Inflammatory macrophage treated with lipopolysaccharide for 1 hour (primary cell): ENCODE measurements at places on chromosomes 5 and 9.
A peak's percentile ranks its signal among the peaks of the same experiment; 100 is the strongest.

DNA sequence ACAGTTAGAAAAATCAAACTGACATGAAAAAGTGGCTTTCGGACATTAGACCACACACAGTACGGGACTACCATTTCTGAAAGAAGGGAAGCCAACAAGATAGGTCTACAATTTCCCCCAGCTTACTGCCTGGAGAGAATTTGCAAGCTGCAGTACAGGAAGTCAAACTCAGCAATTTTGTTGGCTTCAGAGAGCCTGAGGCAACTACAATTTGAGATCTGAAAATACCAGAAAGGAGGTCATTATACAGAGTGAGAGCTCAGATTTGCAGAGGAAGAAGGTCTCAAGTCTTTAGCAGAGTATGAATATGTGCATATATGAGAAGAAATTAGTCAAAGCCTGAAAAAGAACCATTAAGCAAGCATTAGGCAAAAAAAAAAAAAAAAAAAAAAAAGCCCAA is 83.0 kb downstream of the OXCT1 start:
- DNase-seq = no peak

DNA sequence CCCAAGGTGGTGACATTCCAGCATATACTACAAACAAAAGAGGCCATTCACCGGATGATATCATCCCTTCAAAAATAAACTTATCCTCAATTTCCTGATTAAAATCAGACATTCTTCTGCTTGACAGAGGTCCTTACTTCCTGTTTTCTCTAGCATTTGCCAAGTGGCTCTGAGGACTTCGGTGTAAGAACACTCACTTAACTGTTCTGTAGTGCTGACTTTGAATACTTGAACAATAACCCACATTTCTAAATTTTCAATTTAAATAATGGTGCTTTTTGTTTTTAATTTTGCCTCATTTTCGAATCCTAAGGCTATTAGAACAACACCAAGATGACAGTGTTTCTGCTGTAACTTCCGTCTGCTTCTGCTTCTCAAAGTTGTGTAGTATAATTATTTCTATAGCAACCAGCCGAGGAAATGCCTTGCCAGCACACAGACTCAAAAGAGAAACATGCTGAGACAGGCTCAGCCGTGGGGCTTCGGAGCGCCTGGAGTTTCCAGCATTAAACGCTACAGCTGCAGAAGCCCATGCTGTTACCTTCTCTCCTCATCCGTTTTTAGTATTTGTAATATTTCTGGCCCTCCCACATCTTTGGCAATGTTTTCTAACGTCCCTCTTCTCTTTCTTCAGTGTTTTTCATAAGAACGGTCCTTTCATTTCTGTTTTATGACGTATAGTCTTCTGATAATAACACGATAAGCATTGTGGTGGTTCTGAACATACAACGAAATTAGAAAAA is 19.5 kb upstream of the ANXA1 start:
- DNase-seq = peak; percentile 92

DNA sequence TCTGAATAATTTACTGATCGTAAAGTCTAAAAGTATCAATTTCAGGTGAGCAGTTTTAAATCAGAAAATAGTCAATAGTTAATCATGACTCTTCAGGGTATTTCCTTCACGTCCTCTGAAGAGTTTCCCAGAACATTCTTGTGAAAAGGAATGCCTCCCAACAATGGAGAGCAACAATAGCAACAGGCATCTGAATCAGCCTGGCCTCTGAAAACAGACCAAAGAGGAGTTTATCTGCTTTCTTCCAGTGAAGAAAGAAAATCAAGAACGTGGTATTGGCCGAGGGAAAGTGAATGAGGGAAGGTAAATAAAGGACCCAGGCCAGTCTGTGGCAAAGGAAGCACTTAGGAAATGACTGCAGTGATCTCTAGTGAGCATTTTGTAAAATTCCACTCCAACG is 26.1 kb upstream of the RASGEF1C start:
- DNase-seq = no peak

DNA sequence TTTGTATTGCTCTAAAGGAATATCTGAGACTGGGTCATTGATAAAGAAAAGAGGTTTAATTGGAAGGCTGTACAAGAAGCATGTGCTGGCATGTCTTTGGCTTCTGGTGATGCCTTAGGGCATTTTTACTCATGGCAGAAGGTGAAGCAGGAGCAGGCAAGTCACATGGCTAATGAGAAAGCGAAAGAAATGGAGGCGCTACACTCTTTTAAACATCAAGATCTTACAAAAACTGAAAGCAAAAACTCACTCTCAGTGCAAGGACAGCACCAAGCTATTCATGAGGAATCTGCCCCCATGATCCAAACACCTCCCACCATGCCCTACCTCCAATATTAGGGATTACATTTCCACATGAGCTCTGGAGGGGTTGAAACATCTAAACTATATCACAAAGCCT is 1458.8 kb upstream of the ACO1 start:
- DNase-seq = no peak

DNA sequence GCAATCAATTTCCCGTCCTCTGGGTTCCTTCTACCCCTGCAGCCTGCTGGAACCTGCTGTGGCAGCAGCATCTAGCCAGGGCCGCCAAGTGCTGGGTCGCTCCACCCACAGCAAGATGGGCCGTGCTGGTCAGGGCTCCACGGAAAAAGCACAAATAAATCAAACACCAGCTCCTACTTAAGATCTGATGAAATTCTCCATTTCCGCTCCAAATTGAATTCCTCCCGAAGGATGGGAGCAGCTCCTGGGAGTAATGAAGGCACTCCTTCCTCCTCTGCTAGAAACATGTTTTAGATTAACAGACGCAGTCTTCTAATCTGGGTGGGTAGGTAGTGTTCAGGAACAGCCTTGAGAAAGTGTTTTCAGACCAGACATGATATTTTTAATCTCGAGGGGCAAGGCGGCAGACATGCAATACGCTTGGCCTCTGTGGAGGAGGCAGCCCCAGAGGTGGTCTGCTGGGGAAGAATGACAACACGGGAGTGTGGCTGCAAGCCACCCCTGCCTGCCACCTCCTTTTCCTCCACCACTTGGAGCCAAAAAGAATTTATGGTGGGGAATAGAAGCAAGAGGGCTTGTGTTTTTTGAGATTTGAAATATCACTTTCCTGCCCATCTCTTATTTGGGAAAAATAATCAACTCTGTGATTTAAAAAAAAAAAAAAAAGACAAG is 194.1 kb downstream of the AOPEP start:
- DNase-seq = no peak
